ENCODE measurements at places on chromosomes 12 and 14.

DNA sequence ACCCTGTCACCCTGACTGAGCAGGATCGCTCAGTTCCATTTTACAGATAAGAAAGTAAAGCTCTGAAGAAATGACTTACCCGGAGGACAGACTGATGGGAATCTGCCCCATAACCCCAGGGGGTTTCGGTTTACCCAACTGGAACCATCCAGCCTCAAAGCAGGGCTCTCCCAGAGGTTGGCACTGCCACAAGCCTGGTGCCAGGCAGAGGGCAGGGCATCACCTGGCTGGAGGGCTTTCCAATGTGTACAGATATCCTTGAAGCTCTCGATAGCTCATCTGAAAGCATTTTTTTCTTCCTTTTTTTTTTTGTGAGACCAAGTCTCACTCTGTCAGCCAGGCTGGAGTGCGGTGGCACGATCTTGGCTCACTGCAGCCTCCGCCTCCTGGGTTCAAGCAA is 33.2 kb downstream of the STON2 start:
- DNase-seq: no peak

DNA sequence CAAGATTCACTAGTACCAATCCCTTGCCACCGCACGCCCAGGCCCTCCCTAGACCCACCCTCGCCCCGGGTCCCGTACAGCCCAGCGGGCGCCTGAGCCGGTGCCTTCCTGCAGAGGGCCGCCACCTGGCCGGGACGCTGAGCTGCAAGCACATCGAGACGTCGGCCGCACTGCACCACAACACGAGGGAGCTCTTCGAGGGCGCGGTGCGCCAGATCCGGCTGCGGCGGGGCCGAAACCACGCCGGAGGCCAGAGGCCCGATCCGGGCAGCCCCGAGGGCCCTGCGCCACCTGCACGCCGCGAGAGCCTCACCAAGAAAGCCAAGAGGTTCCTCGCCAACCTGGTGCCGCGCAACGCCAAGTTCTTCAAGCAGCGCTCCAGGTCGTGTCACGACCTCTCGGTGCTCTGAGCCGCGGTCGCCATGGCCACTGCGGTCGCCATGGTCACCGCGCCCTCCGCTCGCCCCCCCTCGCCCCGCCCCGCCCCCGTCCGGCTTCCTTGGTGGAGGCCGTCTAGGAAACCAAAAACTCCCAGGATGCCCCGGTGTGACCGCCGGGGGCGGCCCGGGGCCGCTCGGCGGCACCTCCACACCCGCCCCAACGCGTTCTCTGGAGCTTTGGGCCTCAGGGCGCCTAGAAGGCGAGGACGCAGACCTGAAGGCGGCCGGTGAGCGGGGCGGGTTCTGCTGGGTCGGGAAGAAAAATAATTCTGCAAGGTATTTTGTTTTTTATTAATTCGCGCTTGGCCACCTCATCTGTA is 3.7 kb downstream of the REM2 start:
- peak; percentile 92 for DNase-seq

- DNase-seq: no peak
Measured at GRCh38 chr12:60704171-60704914, 1108.5 kb downstream of the SLC16A7 start.

- DNase-seq: peak; percentile 44
Measured at GRCh38 chr12:1583421-1584078, 10.8 kb downstream of the FBXL14 start.
